Activated T-cell treated with anti-CD3 and anti-CD28 coated beads, Interleukin-2, amount 50 U/mL, for 4 hours (primary cell): ENCODE measurements at places on chromosomes 6 and 20.

DNA sequence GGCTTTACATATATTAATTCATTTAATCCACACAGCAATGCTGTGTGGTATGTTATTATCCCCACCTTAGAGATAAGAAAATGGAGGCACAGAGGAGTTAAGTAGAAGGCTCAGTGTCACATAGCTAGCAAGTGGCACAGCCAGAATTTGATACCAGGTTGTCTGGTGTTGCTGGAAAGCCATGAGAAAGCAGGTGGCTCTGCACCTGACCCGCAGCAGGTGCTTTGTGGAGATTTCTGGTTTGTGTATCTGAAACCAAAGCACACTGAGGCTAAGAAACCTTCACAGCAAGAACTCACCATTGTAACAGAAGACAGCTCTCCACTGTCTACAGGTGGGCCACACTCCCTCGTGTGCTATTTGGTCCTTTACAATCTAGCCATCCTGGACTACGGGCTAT, 7.5 kb downstream of the ELMO2 start:
- no peak for DNase-seq

DNA sequence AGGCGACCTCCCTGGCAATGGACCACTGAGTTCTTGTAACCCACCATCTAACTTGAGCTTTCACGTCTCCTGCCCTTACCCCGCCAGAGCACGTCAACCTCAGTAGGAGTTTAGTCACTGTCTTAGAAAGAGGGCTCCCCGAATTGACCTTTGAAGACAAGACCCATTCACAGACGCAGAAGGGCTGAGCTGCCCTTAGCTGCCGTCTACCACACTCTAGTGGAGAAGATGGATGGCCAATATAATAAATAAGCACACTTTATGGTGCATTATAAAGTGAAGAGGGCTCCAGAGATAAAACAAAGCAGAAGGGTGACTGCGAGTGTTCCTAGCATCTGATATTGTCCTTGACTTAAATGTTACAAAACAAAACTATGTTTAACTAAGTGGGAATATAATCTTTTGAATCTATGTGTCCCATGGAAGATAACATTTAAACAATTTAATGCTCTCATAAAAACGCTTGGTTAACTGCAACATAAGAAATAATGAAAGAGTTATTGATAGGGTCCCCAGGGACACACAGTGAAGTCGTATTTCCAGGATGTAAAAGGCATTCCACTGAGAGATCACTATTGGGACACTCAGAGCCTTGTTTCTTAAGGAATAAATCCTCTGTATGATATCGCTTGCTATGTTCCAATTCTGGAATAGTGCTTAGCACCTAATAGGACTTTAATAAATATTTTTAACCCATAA, 261.1 kb downstream of the THBS2 start:
- DNase-seq: no peak

- no peak for DNase-seq
These were observed 49.7 kb downstream of the GOPC start for GRCh38 chr6:117552618-117553017.

- no peak for DNase-seq
These were observed 45.3 kb downstream of the PRR18 start for GRCh38 chr6:166262743-166263515.

DNA sequence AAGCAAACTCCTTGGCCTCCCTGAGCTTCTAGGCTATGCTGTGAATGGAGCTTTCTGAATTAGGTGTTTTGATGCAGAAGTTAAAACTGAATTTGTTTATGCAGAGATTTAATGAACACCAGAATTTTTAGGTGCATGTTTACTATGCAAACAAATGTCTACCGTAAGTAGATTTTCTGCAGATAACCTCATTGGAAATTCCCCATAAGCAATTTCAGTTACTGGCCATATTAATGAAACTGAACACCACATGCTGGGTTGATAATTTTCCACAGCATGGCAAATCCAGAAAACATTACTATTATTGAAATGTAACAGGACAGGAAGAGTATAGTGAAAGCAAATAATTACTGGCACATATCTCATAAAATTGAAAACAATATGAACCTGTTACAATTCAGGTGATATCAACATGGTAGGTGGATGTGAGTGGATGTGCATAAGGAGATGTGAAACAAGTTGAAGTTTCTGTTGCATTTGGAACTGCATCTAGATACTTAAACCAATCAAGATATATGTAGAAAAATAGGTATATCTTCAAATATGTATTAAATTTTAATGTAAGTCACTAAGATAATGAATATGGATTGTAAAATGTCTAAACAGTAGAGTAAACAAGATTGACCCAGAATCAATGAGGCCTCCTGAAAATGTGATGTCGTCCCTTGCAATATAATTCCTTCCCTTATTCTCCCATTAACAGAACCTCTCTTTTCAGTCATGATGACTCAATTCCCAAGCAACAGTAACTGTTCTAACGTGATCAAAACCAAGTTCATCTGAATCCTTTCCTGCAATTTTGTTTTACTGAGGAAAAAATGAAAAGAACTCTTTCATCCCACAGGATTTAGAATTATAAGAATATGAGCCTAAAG, 11.0 kb downstream of the PTCHD4 start:
- no peak for DNase-seq

DNA sequence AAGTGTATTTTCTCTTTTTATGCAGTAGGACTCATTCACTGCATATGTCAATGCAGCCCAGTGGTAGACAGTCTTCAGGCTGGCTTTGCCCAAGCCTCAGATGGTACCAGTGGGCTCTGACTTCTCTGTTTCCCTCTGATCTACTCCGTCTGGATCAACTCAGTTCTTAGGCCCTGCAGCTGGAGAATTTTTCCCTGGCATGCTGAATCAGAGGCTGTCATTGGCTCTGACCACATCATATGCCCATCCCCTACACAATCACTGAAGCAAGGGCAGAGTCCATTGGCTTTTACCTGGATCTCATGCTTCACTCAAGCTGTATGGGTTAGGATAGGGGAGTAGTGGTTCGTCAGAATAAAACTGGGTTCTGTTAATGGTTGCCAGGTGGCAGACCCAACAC, 57.8 kb downstream of the KIZ start:
- DNase-seq: no peak

DNA sequence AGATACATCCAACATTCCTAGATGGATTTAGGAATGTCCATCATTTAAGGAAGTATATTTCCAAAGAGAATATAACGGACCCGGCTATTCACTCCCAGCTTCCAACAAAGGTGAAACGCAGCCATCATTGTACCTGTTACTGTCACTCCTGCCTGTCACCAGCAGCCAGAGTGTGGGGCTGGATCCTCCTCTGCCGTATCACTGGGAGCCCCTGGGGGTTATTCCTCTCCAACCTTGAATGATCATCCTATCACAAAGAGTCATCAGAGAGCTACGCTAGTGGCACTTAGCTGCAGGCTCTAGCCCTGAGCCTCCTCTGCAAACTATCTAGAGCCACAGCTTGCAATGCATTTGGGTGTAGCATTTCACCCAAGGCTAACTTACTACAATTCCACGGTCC, 73.6 kb upstream of the NHSL1 start:
- DNase-seq: no peak

DNA sequence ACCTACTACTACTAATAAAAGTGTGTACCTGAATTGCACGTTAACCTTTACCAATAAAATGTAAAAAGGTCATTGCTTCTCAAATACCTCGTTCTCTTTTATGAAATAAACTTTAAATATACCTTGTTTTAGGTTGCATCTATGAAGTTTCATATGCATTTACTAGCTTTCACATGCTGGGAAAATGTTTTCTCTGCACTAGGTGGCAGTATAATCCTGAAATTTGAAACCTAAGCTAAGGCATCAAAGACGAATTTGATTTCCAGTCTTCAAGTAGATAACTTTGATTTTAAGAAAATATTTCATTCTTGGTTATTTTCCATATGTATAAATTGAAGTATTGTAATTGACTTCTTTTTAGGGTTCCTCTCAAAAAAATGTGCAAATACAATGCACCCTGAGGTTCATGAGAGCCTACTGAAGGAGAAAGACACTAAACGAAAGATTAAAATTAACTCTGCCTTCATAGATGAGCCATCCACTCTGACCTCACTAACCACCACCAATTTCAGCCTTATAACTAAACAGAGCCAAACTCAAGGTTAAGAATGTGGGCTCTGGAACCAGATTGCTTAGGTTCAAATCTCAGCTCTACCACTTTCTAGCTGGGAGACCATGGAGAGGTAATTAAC, 7.3 kb upstream of the COL9A1 start:
- no peak for DNase-seq

GRCh38 chr6:159966981-159967380, 1.9 kb upstream of the IGF2R start:
- no peak for DNase-seq

- DNase-seq: no peak
These were observed 210.9 kb downstream of the SLC24A3 start for GRCh38 chr20:19423097-19423899.

DNA sequence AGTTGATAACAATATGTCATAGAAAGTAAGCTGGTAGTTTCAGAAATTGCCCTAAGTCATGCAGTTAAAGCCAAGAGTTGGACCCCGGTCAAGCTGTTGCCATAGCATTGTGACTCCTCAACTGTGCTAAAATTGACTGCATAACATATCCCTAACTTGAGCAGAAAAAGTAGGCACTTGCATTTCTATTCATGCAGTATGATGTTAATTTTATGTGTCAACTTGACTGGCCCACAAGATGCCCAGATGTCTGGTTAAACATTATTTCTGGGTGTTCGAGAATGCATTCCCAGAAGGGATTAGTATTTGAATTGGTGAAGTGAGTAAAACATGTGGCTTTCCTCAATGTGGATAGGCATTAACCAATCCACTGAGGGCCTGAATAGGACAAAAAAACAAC, 136.4 kb downstream of the GPR63 start:
- no peak for DNase-seq

DNA sequence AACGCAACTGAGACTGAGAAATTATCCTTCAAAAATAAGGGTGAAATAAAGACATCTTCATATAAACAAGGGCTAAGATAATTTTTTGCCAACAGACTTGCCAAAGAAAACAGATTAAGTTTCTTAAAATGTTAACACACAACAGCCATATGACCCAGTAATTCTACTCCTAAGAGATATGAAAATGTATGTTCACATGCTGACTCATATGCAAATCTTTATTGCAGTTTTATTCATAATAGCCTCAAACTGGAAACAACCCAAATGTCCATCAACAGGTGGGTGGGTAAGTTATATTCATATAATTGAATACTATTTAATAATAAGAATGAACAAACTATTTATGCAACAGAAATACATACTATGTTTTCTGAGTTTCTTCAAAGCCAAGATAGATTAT, 140.1 kb downstream of the REV3L start:
- DNase-seq: no peak

DNA sequence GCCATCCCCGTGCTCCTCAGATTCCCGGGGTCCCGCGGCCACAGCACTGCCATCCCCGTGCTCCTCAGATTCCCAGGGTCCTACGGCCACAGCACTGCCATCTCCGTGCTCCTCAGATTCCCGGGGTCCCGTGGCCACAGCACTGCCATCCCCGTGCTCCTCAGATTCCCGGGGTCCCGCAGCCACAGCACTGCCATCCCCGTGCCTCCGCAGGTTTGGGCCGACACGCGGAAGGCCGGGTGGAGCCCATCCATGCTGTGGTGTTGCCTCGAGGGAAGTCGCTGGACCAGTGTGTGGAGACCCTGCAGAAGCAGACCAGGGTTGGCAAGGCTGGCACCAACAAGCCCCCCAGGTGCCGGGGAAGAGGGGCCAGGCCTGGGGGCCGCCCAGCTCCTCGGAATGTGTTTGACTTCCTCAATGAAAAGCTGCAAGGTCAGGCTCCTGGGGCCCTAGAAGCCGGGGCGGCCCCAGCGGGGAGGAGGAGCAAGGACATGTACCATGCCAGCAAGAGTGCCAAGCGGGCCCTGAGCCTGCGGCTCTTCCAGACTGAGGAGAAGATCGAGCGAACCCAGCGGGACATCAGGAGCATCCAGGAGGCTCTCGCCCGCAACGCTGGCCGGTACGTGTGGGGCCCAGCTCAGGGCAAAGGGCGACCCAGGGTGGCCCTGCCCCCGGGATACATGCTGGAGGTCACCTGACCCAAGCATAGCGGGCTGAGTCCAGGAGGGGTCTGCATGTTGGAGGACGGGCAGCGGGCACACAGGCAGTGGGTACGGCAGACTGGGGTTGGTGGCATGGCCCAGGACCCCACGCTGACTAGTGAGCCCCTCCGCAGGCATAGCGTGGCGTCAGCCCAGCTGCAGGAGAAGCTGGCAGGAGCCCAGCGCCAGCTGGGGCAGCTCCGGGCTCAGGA, 1.3 kb upstream of the LIME1 start:
- DNase-seq: no peak

GRCh38 chr6:124797224-124797623, 165.0 kb upstream of the RNF217 start:
- no peak for DNase-seq

DNA sequence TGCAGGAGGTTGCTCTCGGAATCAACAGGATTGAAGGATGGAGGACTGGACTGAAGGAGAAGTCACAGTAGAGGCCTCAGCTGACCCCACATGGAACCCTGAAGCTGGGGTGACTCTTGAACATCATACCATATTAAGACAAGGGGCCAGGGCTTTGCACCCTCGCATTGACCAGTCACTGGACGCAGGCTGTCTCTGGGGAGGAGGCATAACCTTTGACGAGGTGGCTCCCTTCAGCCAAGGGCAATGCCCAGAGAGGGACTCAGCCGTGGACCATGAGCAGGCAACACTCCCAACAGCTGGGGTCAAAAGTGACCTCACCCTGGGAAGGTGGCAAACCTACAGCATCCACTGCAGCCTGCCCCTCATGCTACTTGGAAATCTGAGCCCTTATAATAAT, 21.7 kb downstream of the PACSIN1 start:
- no peak for DNase-seq

GRCh38 chr20:10800288-10800687, 126.5 kb upstream of the JAG1 start:
- DNase-seq: no peak
